ENCODE measurements at places on chromosomes 2 and 18.

DNA sequence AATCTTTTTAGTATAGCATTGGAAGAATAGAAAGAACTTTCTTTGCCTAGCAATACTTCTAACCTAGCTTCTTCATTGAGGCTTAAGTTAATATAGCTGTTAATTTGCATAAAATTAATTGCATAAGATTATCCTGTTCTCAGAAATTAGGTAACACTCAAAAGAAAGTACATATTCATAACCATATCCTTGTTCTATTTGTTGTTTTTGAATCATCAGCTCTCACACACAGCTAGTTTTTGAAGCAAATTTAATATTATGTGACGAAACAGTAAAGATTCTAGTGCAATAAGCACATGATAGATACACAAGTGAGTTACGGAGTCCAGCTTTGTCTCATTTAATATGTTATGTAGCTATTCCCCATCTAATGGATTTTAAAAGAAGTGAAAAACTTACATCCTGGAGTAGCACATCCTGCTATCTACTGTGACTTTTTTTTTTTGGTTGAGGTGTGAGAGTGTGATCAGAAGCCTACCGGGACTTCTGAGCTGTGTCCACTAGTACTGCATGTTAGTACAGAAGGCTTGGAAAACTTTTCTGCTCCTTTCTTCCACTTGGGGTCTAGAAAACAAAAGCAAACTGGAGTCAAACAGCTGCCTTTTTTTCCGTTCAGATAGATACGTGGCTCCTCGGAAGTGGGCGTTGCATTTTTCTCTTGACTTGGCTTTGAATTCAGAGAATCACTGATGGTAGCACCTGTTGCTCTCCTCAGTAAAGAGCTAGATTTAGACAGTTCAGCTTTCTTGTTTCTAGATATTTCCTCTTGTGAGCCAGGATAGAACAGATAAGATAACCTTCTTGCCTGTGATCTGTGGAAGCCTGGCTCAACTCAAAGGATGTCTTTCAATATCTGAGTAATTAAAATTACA is 27.2 kb downstream of the KDM3A start:
- DNase-seq, result no peak

DNA sequence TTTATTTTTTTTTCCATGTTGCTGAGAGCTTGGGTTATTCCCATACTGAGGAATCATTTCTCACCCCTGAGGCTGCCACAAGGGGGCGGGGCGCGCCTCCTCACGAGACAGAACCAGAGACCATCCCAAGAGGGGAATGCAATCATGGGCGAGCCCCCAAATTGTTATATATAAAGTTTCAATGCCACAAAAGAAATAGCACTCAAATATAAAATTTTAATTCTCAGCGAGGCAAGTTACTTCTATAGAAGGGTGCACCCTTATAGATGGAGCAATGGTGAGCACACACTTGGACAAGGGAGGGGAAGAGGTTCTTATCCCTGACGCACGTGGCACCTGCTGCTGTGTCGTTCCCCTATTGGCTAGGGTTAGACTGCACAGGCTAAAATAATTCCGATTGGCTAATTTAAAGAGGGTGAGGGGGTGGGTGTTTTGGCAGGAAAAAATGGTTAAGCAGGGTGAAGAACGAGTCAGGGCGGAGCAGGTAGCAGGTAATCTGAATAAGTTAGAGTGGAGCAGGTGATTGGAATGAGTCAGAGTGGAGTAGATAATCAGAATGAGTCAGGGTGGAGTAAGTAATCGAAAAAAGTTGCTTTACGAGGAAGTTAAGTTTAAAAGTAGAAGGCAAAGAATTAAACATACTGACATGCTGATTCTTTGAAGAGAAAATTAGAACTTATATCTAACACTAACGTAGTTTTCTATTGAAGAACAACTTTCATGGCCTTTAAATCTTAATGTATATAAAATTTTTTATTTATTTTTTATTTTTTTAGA is 177.5 kb downstream of the MTCL1 start:
- DNase-seq, result no peak

- no peak for DNase-seq
Observed at GRCh38 chr2:16713011-16713423, 47.4 kb upstream of the CYRIA start.

DNA sequence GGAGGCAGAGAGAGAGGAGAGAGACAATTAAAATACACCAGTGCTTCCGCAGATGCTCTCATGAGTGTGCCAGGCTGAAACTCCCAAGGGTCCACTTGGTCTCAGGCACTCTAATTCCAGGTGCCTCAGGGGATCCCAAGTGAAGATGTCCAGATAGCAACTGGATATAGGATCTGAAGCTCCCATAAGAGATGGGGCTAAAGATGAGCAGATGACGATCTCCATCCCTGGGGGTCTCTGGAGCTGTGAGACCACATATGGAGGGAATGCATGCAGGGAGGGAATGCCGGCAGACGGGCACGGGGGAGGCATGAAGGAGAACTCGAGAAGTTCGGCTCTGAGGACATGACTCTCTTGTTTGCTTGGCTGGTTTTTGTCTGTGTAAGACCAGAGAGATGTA is 223.7 kb upstream of the RAB6C start:
- DNase-seq, result no peak

DNA sequence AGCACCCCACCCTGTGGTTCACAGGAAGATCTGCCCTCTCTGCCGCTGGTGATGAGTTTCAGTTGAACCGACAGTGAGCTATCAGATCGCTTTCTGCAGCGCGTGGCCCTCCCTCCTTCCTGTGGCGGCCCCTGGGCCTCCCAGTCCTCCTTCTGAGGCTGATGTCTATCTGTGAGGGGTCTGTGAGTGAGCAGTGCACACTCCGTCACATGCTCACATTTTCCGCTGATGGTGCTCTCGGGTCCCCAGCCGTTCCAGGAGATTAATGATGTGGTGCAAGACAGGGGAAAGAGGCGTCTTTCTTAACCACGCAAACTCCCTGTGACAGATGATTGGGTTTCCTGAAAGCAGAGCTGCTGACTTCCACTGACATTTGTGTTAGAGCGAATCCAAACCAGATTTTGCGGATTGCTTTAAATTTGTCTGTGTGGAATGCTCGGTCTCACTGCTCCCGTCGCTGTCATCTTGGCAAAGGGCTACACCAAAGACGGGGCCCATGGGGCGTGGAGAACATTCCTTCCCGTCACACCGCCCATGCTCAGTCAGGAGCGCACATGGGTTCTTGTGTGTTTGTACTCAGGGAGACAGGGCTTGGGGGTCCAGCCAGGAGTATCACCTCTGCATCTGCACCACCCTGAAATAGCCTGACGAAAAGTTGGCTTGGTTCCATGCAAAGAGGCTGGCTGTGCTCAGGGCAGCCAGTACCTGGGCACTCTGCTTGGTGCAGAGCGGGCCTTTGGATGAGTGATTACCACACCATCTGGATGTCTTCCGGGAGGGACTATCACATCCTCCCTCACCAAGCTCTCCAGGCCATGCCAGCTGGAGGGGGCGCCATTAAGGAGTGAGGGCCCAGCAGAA is 154.7 kb upstream of the HS6ST1 start:
- peak; percentile 77 for DNase-seq

- DNase-seq, result no peak
Observed at GRCh38 chr2:204650611-204651010, 105.3 kb downstream of the PARD3B start.

GRCh38 chr2:190698895-190699294 is 50.0 kb downstream of the NAB1 start:
- DNase-seq, result peak; percentile 25
